BE2C (cell line): ENCODE measurements at places on chromosomes 7 and 10.

DNA sequence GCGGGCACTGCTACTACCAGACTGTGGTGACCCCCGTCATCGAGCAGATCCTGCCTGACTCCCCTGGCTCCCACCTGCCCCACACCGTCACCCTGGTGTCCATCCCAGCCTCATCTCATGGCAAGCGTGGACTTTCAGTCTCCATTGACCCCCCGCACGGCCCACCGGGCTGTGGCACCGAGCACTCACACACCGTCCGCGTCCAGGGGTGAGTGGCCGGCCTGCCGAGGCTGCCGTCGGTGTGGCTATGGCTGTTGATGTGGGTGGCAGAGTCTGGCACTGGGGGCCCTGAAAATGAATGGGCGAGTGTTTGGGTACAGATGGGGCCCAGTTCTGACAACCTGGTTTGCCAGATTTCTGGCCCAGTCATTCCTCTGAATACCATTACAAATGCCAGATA, 15.4 kb downstream of the LIMK1 start:
- no peak for DNase-seq

DNA sequence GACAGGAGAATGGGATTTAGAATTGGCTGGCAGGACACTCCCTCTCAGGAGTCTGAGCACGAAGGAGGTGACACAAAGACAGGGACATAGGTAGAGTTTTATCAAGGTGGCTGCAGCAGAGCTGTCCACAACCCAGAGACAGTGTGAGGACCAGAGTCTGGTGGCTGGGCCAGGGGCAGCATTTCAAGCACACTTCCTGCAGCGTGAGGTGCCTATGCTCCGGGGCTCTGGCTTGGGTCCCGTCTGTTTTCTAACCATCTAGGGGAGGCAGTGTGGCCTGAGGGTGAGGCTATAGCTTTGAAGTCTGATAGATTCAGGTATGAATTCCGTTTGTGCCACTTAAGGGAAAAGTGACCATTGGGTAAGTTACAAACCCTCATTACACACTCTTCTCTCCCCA, 222.7 kb upstream of the ZMIZ1 start:
- no peak for DNase-seq

- DNase-seq, result no peak
Measured at GRCh38 chr10:26854524-26854923, 6.2 kb downstream of the ABI1 start.

DNA sequence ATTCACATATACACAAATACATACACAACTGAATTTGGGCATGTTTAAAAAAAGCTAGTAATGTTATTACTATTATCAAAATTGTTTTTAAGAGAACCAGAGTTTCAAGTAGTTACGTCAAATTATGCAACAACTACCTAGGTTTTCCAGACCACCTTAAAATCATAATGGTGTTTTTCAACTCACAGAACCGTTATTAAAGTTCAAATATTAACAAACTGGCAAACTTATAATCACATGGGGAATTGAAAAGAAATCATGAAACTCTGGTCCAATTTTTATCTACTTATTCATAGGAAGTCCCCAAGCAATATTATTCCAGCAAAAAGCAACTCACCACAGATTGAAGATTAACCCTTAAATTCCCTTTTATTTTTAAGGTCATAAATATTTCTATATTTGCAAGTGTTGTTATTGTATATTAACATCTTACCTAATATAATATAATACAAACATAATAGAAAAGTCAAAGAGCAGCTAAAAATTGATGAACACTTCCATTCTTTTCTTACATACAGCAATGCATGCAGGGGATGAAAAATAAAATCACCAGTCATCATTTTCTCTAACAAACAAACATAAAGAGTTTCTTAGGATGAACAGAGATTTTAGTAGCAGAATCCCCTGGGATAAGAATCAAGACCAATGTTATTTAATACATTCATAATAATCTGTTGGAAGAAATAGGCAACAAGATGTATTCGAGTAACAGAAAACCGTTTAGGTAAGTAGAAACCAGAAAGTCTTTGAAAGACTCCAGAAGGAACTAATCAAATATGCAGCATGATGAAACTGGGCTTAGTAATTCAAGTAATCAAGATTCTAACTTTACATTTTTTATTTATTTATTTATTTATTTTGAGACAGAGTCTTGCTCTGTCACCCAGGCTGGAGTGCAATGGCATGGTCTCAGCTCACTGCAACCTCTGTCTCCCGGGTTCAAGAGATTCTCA, 391.1 kb downstream of the PARD3 start:
- no peak for DNase-seq

DNA sequence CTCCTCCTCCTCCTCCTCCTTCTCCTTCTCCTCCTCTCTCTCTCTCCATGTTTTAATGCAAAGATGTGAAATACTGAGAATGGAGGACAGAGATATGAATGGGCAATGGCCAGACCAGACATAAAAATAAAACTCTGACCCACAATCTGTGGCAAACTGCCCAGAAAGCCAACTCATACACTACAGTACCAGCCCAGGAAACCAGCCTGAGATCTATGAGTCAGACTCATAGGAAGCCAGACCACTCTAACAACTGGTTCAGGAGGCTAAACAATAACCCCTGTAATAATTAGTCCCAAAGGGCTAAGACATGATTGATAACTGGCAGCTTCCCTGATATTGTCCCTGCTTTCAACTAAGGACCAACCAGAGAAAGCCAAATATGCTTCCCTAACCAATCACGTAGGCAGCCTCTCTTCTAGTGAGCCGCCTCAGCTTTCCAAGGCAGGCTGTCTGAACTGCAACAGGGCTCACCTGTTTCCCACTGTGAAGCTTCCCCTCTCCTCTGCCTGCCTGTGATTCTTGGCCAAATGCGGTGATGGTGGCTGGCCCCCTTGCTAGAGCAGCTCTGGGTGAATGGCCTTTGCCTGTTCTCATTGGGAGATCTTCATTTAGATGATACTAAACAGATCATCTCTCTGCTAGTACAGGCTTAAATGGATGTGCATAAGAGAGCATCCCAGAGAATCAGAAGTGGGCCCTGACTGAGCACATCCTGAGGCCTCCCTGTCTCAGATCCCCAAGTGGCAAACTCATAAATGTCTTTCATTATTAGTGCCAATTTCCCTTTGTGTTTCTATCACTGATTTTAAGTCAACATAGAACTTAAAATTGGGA, 817.6 kb downstream of the TNS3 start:
- DNase-seq, result peak; percentile 90

- no peak for DNase-seq
Measured at GRCh38 chr10:116713846-116714245, 28.5 kb downstream of the HSPA12A start.

DNA sequence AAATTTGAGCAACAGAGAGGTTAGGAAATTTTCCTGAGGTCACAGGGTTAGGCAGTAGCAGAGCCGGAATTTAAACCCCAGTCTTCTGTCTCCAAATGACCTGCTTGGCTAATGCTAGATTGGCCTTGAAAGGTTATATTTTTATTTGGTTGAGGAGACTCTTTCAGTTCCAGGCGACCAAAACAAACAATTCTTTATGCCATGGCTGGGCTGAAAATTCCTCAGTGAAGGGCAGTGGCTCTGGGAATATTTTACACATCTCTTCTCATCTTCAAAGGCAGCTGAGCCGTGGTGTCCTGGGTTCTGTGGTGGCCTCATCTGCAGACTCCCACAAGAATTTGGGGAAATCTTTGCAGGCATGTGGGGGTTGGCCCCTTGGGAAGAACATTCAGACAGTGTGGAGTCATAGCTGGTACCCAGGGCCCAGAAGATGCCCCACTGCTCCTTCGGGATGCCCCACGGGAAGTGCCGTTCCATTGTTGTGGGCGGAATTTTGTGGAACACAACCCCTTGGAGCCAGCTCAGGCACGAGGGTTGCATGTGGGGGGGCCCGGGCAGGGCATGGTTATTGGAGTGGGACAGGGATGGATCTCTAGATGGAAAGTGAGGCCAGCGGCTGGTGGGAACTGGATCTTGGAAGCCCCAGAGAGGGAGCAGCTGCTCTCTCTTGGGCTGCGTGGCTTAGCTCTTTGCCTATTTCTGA, 33.2 kb downstream of the RPS24 start:
- no peak for DNase-seq

DNA sequence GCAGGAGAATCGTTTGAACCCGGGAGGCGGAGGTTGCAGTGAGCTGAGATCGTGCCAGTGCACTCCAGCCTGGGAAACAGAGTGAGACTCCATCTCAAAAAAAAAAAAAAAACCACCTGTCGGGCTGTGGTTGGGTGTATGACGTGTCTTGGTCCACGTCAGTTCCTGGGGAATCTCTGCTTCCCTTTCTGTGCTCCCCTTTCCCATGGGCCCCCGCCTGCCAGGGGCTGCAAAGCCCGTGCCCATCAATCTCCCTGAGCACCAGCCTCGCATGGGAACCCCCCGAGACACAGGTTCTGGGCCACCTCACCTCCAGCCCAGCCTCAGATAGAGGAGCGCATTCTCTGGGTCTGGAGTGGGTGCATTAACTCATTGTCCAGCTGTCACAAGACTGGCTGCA, 2.3 kb upstream of the SH2B2 start:
- no peak for DNase-seq

DNA sequence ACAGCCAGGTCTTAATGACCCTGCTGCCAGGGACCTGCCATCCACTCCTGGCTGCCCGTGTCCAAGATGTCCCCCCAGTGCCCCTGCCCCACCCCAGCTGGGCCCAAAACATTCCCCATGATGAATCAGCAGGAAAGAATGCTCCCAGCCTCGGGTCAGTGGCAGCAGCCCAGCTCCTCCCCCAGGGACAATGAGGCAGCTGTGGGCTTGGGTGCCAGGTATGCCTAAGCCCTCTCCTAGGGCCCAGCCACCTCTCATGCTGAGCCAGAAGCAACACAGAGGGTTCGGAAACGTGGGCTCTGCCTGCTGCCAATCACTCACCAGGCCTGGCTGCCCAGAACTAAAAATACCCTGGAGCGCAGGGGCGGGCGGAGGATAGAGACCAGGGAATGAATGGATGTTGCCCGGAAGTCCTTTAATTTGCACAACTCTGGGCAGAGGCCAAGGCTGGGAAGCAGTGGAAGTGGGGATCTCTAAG, 1.5 kb upstream of the LOXL4 start:
- peak; percentile 25 for DNase-seq

DNA sequence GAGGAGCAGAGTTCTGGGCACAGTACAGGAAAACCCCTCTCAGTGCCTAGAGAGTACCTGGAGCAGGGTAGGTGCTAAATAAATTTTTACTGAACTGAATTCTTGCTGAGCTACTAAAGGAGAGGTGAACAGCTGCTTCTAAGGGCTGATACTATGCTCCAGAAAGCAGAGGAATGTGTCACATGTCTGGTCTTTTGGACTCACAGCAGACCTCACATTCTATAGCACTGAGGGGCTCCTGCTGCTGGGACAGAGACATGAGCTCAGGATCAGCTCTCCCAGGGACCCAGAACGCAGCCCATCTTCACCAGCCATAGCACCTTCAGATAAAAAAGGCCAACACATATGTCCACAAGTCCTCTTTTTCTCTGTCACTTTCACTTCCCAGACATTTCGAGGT, 133.0 kb upstream of the KLF14 start:
- DNase-seq, result no peak

- DNase-seq, result no peak
Measured at GRCh38 chr7:55534262-55534915, 37.9 kb downstream of the VOPP1 start.

- DNase-seq, result no peak
Measured at GRCh38 chr7:112596260-112596659, 115.5 kb downstream of the LSMEM1 start.

- no peak for DNase-seq
Measured at GRCh38 chr10:42961796-42962109, 115.1 kb upstream of the RET start.

GRCh38 chr7:28711114-28711513, 247.0 kb downstream of the TRIL start:
- DNase-seq, result no peak

- peak; percentile 13 for DNase-seq
Measured at GRCh38 chr10:100020886-100021253, 11.1 kb upstream of the DNMBP start.

DNA sequence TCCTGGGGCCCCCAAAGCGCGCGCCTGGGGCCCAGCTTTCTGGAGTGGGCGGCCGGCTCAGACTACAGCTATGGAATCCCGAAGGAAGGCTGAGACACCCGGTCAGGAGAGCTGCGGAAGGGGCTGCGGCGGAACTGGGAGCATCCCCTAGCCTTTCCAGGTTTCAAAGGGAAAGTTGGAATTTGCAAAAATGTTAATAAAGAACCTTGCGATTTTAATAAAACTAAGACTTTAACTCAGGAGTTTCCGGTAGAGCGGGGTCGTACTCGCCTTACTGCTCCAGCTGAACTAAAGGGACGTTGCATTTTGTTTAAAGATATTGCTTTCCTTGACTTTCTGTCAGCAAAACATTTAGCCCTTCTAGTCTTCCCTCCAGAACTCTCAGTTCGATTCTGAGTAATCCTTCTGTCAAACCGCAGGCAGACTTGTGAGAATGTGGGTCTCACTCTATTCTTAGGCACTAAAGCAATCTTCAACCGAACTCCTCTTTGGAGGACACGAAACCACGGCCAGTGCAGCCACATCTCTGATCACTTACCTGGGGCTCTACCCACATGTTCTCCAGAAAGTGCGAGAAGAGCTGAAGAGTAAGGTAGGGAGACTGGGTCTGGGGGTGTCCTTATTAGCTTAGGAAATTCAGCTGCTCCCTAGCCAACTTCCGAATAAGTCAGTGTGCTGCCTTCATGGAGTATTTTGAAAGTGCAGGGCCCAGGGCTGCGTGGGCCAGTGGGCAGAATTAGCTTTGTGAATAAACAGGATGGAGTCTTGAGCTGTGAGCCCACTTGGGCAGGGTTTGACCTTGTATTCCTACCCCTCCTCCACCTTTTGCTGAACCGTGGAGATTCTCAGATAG, 1.9 kb downstream of the CYP26A1 start:
- DNase-seq, result no peak

GRCh38 chr10:541750-542371, 147.6 kb downstream of the DIP2C start:
- peak; percentile 83 for DNase-seq

DNA sequence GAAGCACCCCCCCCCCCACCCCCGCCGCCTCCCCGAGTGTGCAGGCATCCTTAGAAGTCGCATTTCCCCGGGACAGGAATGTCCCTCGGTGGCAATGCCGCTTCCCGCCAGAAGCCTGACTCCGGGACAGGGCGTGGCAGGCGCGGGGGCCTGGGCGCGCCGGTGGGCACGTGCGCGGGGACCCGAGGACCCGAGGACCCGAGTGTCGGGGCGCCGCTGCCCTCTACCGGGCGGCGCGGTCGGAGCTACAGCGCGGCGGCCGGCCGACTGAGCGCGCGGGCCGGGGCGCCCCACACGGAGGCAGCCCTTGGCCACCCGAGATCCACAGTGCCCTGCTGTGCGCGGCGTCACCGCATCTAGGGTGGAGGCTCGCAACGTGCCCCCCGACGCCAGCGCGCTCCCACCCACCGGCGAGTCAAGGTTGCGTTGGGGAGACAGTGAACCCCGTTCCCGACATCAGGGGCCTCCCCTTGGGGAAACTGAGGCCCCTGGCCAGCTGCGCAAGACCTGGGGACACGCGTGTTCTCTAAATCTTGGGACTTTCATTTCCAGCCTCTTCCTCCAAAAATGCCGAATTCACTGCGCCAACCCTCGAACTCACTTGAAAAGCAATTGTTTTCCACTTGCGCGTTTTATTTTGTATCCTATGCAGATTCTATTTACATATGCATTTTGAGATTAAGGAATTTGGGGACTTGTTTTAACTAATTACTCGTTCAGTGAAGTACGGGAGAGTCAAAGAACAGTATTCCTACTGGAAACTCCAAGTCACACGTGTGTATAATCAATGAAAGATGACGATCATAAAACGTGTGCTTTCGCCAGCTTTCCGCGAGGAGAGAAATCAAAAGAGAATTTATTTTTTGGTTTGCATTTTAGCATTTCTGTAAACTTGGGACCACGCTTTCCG, 3.1 kb upstream of the CUX1 start:
- DNase-seq, result peak; percentile 70
